ENCODE measurements at places on chromosomes 13 and 19.

DNA sequence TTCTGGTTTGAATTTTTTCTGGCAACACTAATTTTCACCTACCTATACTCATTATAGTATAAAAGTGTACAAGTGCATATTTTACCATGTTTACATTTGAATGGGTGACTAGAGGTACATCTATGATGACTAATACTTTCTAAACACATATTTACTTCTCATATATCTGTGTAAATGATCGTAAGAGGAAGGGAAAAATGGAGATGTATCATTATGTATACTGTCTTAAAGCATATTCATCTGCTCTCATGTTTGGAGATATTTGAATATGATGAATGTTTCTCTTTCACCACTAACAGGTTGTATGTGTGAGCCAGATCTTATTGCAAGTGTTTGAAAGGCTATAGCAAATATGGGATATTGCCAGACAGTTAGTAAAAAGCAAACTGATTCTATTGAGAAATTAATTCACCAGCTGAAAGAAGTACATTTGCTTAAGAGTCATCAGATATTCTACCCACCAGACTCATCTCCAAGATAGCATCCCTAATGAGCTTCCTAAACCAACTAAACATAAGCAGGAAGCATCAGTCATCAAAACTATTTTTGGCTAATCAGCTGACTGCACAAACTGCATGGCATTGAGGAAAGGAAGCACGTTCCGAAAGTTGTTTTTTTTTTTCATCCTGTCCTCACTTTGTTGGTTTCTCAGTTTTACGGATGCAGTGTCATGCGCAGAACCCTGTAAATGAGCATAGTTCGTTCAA is 738.2 kb downstream of the GPC5 start:
- DNase-seq, result no peak

- no peak for DNase-seq
Measured at GRCh38 chr13:88622362-88622973, 951.3 kb downstream of the SLITRK5 start.

- peak; percentile 17 for DNase-seq
Measured at GRCh38 chr13:50015258-50015657, at the start of gene KCNRG. KCNRG (plus strand) TSS chr13:50015444; CDS start chr13:50015494, 50 bp downstream.

DNA sequence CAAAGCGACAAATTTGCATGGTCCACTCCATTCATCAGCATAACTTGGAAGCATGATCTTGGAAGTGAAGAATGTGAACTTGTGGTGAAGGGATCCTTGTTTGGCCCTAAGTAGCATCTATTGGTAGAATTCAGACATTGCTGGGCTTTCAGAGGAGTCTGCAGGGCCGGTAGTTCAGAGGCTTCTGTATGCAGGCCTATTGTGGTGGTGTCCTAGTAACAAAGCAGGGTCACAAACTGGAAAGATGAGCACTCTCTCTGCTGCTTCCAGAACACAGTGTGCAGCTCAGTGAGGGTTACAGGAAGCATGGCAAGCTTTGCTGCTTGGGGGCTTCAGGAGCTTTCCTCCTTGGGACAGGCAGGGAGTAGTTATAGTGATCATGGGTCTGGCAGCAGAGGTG is 206.0 kb downstream of the TDRD3 start:
- DNase-seq, result no peak

DNA sequence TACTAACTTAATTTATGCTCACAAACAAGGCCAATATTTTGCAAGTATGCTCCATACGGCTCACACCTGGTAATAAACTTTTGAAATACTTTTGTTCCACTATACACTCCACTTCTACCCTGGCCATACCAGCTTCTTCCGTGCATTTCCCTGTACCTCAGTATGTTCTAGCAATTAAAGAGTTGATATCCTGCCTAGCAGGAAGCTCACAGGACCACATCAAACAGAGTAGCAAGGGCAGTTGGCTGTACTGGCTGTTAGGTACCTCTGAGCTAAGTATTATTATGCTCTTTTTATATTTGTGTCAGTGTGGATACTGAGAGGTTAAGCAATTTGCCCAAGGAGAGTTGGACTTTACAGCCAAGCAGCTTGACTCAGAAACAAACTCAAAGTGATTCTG is 257.7 kb downstream of the SLITRK6 start:
- DNase-seq, result no peak

- peak; percentile 36 for DNase-seq
Measured at GRCh38 chr19:46288896-46289588, 7.8 kb upstream of the HIF3A start.

DNA sequence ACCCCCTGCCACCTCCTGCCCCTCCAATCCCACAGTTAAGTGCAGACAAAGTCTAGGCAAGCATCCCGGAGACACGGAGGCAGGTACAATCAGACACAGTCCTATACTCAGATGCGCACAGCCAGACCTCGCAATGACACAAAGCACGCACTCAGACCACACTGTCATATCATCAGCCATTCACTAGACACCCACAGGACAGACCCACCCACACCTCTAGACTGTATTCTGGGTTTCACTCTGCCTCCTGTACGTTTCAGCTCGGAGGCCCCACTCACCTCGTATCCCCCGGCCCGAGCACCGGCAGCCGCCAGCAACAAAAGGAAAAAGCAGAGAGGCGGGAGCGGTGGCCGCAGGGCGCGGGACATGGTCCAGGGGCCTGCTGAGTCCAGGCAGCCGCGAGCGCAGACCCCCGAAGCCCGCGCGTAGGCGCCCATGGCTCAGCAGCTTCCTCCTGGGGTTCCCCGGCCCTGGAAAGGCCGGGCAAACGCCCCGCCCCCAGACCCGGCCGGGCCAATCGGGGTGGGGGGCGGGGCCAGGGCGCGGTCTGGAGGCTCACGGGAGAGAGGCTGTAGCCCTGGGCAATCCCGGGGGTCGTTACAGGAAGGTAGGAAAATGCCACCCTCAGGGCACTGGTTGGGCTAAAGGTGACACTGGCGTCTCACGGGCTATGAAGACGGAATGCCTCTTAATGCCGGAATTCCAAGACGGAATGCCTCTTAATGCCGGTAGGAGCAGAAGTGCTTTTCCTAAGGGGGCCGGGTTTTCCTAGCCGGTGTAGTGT is at the start of the genes MAN2B1 and WDR83:
TSS of gene MAN2B1 (minus strand) at position 478 of the 784 bp plus-strand sequence. CDS start at position 437, 41 bp downstream.
TSS of gene WDR83 (plus strand) at position 543 of the 784 bp plus-strand sequence. CDS start 2,984 bp downstream, outside the sequence.
- peak; percentile 23 for DNase-seq

- DNase-seq, result peak; percentile 19
Measured at GRCh38 chr19:37594982-37595382, 306 bp downstream of the ZNF540 start.

DNA sequence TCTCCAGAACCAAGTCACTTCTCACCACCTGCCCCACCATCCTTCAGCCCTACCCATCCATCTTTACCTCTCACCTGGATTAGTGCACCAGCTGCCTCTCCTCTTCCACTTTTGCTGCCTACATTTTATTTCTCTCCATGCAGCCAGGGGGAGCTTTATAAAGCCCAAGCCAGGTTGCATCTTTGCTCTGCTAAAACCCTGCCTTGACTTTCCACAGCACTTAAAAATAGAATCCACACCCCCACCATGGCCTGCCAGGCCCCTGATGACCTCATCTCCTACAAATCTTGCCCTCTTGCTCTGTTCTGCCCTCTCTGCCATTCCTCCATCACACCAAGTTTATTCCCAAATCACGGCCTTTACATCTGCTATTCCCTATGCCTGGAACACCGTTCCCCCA is 1.8 kb downstream of the HOOK2 start:
- DNase-seq, result no peak

DNA sequence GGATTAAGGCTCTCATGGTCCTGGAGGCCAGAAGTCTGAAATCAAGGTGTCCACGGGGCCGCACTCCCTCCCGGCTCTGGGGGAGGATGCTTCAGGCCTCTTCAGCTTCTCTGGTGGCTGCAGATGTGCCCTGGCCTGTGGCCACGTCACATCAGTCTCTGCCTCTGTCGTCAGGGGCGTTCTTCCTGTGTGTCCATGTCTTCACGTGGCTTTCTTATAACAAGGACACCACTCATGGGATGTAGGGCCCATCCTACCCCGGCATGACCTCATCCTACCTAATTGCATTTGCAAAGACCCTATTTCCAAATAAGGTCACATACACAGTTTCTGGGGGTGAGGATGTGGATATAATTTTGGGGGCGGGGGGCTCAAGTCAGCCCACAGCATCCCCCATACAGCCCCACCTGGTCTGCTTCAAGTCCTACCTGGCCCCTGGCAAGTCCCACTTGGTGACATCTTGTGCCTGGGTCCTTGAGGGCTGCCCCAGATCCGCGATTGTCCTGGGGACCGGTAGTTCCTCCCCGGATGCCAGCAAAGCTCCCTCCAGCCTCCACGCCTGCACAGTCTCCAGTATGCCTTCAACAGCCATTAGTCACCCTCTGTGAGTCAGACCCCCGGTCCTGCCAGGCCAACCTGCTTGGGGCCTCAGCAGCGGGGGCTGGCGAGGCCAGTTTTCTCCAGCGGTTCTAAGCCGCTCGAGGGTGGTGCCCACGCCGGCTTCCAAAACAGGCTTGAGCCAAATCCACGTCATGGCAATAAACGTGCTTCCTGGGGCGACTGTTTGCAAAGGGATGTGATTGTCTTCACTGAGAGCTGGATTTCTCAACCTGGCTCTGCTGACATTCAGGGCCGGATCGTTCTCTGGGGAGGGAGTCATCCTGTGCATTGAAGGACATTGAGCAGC is 32.2 kb downstream of the MYO9B start:
- DNase-seq, result peak; percentile 99

DNA sequence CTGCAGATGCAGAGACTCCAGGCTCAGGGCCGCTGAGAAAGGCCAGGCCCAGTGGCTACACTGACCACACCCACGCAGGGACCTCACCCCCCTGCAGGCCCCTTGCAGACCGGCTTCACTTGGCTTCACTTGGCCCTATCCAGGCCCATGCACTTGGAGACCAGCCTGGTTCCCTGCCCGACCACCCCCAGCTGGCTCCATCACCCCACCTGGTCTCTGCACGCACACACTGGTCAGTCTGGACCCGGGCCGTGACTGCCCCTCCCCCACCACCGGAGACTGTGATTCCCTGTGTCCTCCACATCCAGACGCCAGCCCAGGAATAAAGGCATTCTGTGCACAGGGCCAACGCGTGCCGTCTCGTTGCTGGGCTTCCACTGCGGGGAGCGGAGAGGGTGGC is 4.9 kb upstream of the EBI3 start:
- DNase-seq, result no peak

GRCh38 chr19:6528544-6529121 is 2.2 kb upstream of the TNFSF9 start:
- DNase-seq, result no peak

DNA sequence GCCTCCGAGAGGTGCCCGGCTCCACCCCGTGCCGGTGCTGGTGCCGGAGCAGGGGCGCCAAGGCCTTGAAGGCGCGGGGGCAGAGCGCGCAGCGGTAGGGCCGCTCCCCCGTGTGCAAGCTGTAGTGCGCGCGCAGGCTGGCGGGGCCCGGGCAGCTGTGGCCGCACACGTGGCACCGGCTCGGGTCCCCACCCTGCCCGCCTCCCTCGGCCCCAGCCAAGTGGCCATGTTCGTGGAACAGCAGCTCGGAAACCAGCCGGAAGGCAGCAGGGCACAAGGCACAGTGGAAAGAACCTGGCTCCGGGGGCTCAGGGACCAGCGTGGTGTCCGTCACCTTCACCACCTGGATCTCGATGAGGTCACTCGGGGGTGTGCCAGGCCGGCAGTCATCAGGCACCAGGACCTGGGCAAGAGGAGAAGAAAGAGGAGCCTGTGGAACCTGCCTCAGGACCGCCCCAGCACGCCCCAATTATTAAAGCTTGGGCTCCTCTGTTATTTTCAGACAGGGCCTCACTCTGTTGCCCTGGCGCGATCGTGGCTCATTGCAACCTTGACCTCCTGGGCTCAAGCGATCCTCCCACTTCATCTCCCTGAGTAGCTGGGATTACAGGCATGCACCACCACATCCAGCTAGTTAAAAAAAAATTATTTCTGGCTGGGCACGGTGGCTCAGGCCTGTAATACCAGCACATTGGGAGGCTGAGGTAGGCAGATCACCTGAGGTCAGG is 2.0 kb downstream of the ZNF784 start:
- no peak for DNase-seq

- no peak for DNase-seq
Measured at GRCh38 chr19:32677657-32678056, 2.0 kb downstream of the RGS9BP start.

GRCh38 chr19:40808021-40808325 is 9.0 kb downstream of the EGLN2 start:
- no peak for DNase-seq

DNA sequence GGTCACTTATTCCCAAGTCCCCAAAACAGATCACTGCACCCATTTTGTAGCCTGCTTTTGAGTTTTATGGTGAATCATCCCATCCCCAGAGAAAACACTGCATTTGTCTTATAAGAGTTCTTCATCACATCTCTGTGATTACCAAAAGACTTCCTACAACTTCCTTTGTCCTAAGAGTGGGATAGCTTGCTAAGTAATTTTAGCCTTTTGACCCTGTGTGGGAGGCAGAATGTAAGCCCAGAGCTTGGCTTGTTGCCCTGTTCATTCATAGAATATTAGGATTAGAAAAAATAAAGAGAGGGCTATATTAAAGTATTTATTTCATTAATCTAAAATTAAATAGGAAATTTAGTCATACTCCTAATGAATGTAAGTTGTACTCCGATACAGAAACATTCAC is 213.3 kb downstream of the MZT1 start:
- DNase-seq, result no peak

DNA sequence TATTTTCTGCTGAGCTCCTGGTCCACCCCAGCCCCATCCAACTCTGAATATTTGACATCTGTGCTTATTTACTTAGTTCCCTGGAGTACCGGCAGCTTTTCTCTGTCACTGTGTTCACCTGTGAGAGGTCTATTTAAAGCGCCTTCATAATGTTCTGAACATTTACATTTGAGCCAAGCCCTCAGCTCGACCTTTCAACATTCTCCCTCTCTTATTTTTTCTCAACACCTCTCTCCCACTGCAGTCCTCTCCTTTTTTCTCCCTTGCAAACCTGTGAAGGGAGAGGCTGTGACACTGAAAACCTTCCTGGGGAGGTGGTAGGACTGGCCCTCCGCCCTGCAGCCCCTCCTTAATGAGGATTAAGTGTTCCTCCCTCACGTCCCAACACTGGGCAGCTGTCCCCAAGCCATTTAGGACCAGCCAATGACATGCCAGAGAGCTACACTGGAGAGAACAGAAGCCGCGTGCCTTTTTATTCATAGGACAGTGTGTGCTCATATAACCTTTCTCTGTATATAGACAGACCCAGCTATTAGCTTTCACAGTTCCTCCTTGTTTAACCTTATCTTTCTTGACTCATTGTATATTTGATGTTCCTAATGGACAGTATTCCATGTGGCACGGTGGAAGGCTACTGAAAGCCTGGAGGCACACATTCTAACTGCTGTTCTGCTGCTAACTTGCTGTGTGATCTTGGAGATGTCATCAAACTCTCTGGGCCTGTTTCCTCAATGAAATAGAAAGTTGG is 134.8 kb downstream of the NUFIP1 start:
- DNase-seq, result no peak

DNA sequence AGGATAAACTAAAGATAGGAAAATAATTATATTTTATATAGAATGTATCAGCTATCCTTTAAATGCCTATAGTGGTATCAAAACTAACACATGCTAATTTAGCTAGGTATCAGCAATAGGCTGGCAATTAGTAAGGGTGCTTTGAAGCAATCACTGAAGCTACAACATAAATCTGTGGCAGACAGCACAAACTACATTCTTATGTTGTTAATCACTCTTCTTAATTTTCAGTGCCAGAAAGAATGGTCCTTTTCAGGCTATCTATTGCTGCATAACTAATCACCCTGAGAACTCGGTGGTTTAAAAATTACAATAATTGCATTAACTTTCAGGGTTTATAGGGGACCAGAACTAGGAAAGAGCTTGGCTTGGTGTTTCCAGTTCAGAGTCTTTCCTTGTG is 963.1 kb downstream of the EFNB2 start:
- DNase-seq, result no peak
